ENCODE measurements at places on chromosomes 7 and 10.
A peak's percentile ranks its signal among the peaks of the same experiment; 100 is the strongest.

DNA sequence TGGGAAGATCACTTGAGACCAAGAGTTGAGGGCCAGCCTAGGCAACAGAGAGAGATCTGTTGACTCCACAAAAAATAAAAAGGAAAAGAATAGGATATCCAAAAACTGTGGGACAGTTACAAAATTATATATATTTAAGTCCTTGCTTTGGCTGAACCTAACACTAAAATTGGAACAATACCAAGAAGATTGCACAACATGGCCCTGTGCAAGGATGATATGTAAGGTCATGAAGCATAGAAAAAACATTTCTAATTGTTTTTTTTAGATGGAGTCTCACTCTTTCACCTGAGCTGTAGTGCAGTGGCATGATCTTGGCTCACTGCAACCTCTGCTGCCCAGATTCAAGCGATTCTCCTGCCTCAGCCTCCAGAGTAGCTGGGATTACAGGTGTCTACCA is 139.0 kb downstream of the TPST1 start:
- DNase-seq = peak; percentile 51

DNA sequence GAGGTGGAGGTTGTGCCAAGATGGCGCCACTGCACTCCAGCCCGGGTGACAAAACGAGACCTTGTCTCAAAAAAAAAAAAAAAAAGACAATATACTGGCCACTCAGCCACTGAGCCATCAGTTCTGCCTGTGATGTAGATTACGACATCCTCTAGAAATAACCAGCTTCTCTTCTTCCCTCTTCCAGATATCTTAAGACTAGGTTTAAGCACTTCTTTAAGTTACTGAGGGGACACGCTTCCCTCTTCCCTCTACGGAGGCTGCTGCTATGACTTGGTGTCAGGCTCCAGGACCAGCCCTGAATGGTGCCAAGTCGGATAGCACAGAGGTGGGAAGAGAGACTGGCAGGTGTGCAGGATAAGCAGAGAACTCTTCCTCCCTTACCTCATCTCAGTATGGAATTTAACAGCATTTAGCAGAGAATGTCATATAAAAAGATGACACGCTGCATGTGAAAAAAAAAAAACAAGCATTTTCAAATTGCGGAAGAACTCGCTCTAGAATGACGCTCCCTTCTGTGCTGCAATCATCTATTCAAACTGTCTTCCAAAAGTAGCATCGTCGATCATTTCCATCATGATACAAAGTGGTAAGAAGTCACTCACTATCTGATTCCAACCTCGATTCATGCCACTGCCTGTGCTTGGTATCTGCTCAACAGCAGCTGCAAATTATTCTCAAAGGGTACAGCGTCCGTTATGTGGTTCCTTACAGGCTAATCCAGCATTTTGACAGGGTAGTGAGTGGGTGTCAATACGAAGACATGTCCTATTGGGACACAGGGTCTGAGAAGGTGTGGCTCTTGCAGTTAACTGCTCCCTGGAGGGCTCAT is 13.8 kb downstream of the DAGLB start:
- no peak for DNase-seq

- DNase-seq = no peak
These were observed 90.0 kb downstream of the NRP1 start for GRCh38 chr10:33244354-33244967.

GRCh38 chr10:44297963-44298362 is 86.9 kb downstream of the CXCL12 start:
- DNase-seq = no peak

DNA sequence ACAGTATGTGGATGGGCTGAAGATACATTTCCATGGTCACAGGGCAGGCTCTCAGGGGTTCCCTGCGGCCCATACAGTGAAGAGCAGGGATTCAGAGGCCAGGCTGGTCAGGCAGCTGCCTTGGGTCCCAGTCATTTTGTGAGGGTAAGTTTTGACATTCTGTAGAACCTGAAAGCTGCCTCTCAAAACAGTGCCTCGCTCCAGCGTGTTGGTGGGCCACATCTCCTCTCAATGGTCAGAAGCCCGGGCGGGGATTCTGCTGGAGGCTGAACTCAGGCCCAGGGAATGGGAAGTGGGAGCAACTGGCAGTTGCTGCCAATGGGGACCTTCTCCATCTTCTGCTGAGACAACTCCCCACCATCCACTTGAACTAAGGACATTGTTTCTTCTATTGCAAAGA is 190.0 kb downstream of the PTPN20 start:
- no peak for DNase-seq

DNA sequence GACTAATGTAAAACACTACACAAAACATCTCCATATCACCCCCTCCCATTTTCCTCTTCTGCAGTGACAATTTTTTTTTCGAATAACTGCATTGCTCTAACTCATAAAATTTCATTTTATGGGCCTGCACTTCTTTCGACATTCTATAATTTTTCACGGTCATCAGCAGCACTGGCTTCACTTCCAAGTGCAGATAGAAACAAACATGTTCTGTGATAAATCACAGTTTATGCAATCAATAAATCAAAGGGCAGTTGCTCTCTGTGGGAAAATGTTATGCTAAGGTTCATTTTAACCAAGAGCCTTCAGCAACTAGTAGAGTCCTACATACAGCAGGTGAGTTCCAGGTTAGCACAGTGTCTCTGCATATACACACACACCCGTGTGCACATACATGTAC is 100.1 kb downstream of the GPAM start:
- no peak for DNase-seq

GRCh38 chr7:28383975-28384374 is 28.3 kb upstream of the CREB5 start:
- DNase-seq = no peak

GRCh38 chr10:88138319-88138848 is 275.0 kb downstream of the PTEN start:
- no peak for DNase-seq

DNA sequence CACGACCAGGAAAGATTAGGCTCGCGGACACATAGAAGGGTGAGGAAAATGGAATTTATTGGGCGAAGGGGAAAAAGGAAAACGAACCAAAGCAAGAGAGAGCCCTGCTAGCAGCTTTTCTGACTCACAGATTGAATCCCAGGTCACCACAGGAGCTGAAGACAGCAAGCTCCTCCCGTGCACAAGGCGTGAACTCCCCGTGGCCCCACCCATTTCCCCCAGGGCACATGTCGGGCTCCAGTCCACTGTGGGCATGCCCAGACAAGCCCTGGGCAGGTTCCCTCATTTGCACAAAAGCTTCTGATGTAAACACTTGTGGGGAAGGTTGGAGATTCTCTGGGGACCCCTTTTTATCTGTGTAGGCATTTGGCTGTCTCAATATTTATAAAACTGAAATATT is 582.4 kb downstream of the SUGCT start:
- peak; percentile 71 for DNase-seq

DNA sequence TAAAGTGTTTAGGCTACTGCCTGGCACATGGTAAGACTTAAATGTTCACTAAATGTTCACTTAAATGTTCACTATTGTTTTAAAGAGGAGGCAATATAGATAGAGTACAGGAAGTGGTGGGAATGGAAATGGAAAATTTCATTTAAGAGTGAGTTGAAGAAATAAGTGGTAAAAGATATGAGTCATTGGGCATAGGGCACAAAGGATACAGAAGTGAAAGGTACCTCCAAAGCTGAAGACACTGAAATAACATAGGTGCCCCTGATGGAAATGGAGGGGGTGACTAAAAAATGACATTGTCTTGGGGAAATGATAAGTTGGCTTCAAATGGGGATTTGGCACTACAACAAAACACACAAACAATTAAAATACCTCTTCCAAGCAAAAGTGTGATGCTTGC is 5.2 kb upstream of the FRA10AC1 start:
- DNase-seq = no peak

DNA sequence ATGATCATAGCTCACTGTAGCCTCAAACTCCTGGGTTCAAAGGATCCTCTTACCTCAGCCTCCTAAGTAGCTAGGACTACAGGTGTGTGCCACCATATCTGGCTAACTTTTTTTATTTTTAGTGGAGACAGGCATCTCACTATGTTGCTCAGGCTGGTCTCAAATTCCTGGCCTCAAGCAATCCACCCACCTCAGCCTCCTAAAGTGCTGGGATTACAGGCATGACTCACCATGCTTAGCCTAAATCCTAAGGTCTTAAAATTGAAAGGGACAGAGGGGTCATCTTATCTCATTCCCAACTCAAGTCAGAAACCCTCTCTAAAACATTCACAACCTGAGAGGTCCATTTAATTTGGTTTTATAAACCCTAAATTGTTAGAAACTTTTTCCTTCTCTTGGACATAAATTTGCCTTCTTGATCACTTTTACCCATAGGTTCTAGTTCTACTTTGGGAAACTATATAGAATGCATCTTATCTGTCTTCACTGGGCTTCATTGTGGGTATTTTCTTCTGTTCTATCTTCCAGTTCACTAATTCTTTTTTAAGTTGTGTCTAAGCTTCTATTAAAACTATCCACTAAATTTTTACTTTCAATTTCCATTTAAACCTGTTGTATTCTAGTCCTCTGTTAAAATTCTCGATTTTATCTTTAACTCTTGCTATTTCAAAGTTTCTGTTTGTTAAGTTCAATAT is 183.4 kb upstream of the KAT6B start:
- DNase-seq = peak; percentile 5

DNA sequence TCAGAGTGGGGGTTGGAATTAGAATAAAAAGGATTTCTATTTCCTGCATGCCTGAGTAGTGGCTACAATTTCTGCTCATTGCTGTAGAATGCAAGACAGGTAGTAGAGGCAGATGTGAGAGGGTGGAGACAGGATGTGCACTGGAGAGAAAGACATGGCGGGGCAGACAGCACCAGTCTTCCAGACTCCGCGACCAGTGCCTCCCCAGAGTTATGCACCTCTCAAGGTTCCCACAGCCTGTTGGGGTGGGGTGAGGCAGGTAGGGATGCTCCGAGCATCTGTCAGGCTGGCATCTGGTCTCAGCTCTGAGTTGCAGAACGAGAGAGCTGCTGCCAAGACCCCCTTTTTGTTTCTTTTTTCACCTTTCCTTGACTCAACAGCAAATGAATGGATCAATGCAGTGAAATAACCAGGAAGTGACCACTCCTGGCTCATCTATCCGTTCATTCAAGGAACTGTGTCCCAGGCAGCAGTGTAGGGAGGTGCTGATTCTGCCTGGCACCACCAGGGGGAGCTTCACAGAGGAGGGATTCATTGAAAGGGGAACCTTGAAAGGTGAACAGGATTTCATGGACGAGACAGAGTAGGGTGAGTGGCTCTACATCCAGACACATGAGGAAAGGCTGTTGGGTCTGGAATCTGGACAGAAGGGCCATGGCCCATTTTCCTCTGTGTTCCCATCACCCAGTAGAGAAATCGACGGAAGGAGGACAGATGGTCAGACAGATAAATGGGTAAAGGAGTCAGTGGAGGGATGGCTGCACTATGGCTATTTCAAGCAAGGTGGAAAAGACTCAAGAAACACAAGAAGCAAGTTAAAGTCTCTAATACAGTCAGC is 17.2 kb upstream of the SLC18A3 start:
- peak; percentile 73 for DNase-seq

GRCh38 chr10:63409465-63410027 is 56.2 kb downstream of the JMJD1C start:
- peak; percentile 55 for DNase-seq

- no peak for DNase-seq
These were observed 266.1 kb downstream of the PRPF18 start for GRCh38 chr10:13852872-13853271.

DNA sequence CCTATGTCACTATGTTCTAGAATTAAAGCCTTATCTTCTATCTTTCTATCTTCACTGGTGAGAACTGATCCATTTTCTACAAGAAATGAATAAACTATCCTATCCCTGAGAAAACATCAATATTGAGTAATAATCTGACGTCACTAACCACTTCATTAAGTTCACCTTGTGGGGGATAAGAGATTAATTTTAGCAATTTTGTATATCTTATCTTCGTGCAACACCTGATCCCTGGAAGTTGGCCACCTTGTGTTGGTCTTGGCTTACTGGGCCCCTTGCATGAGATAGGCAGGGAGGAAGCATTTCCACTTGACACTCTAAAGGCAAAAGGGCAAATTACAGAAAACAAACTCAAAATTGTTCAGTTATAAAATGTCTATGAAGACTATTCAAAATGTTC is 20.1 kb upstream of the OR6B1 start:
- no peak for DNase-seq

DNA sequence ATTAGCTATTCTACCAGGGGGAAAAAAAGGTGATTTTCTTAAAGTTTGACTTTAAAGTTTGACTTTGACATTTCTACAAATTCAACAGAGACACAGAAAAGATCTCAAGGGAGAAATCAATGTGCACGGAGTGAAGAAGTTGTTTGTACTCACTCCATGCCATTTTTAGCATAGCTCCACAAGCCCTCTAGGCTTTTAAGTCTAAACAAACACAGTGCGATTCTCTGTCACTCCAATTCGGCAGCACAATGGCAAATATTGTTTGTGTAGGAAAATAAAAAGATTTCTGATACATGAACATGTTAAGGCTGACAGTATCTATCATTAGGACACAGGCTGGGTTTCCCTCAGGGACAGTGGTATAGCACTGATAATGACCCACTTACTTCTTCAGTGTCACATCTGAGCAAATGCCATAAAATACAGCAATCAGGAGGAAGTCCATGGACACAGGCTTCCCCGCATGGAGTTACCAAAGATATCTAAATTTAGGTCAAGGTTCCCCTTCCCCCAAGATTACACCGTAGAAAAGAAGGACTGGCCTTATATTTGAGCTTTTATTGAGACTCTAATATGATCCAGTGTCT is 28.0 kb downstream of the GSAP start:
- DNase-seq = no peak

DNA sequence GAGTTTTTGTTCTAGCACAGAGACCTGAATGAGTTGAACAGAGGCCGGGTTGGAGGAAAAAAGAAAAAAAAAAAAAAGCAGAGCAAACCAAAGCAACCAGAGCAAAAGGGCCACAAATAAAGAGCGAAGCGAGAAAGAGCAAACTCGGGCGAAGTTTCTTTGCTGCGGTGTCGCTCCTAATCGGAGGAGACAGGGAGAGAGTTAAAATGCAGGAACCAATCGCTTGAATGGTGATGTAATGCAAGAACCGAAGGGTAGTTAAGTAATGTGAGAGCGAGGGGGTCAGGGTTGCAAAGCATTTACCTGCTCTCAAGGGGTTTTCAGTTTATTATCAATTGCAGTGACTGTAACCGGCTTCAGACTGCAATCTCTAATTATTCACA is 271.7 kb downstream of the TRIL start:
- peak; percentile 79 for DNase-seq

GRCh38 chr10:43594944-43595589 is 11.2 kb upstream of the ZNF485 start:
- DNase-seq = peak; percentile 46

All from EL (cell line).